ENCODE measurements at places on chromosomes 4 and X. TPM values are rescaled to one million over a fixed set of nuclear protein-coding genes. Genes with fewer than 3 reads are reported as not detected.
A peak's percentile ranks its signal among the peaks of the same experiment; 100 is the strongest.

DNA sequence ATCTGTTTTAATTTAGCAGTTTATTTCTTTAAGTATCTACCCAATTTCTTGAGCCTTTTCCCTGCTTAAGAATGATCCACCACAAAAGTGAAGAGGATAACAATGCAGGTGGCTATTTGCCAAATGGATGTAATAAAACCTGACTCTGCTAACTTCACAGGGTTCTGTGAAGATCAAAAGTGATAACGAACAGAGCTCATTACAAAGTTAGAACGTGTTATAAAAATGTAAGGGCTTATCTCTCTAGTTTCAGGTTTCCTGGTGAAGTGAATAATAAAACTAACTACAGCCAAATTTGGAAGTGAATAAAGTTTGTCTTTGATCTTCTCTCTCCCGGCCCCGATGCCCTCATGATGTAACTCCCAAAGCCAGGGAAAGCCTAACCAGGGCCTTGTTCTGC is 497.9 kb downstream of the SMARCA1 start:
- DNase-seq: no peak

GRCh38 chr4:130110189-130110588 is 1014.2 kb downstream of the C4orf33 start:
- no peak for DNase-seq

GRCh38 chr4:118869808-118870342 is 18.8 kb upstream of the SYNPO2 start:
- DNase-seq: no peak

EVC gene
- total RNA-seq: 29.0 TPM

HAND2 gene
- total RNA-seq: not detected

UGT2A3 gene
- not detected for total RNA-seq

LRAT gene
- total RNA-seq: 5.8 TPM

DNA sequence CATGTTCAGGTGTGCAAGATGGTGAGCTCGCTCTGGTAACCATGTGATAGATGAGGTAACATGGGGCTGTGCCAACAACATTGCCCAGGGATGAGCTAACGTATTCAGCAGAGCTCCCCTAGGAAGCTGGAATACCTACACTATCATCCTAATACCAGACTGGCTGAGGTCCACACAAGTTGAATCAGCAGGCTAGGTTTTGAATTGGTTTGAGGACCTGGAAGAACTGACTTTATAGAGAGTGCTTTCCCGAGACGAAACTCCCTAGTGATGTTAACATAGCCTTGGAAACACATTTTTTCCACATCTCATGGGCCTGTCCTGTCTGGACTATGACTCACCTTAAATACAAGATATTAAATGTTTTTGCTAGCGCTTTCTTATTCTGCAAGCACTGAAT is 56.7 kb downstream of the IGFBP7 start:
- DNase-seq: peak; percentile 56

DNA sequence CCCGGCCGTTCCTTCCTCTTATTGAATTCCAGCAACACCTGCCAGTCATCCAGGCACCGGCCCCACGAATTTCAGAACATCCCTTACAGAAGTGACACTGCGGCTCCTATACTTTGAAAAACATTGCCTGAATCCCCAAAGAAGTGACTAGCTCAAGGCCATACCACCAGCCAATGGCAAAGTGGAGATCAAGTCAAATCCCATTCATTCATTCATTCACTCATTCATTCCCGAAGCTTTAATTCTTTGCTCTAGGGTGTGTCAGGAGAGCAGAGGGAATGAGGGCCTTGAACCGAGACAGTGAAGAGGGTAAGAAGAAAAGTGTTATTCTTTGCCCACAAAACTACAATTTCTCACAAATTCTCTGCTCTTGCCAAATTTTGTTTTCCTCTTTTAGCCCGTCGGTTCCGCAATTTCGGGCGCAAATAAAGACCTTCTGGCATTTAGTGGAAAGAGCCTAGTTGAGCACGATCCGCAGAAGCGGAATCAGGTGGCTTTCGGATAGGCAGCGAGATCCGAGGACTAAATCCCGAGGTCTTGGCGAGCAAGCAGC is 824 bp upstream of the HMGB3 start:
- DNase-seq: no peak

GRCh38 chr4:75037252-75037651 is 104.3 kb downstream of the PARM1 start:
- DNase-seq: no peak

ENAM gene
- total RNA-seq: not detected

DCTD gene
- total RNA-seq: 180 TPM

- no peak for DNase-seq
Measured at GRCh38 chr4:88137112-88137511, 21.3 kb downstream of the ABCG2 start.

DNA sequence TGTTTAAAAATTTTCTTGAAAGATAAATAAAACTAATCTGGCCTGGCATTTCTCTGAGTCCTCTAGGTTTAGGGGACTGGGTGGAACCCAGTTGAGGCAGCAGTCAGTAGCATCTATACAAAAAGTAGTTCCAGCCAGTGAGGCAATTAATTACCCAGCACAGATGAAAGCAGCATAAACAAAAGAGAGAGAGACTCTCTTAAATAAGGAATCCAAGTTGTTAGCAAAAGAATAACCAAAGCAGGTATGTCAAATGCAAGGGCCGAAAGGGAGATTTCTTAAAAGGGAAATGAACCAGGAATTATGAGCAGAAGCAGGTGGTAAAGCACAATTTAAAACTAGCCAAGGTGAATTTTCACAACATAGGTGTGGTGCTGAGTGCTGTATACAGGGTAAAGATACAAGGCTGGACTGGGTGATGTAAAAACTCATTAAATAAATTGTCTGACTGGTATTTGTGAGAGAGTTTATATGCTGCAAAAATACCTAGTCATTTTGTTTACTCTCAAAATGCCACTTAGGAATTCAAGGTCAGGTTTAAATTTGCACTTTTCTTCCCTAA is 94.6 kb upstream of the GALNT7 start:
- no peak for DNase-seq

- DNase-seq: no peak
Measured at GRCh38 chr4:78766650-78767049, 9.5 kb upstream of the BMP2K start.

MGARP gene
- total RNA-seq: not detected

DNA sequence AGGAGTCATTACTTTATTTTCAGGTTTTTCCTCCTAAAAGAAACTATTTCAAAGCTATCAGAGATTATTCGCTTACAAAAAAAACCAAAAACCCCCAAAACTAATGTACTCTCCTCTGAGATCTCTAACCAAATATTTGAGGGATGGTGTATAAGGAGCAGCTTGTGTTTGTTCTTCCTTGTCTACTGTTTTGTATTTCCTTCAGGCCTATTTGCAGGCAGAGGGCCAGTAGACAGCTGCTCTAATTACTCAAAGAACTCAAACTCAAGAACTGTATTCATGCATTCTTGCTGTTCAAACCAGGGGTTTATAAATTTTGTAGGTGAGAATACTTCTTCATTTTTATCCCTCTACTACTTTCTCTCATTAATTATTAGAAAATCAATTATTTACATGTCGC is 51.3 kb downstream of the SH3RF1 start:
- no peak for DNase-seq

ARSJ gene
- total RNA-seq: 50.7 TPM
